Stimulated activated CD4-positive, alpha-beta T cell treated with anti-CD3 and anti-CD28 coated beads, Interleukin-2, amount 100 ng/mL, for 4 hours (primary cell): ENCODE measurements at places on chromosomes 1 and 21.

- no peak for DNase-seq
These were observed 6.5 kb downstream of the WLS start for GRCh38 chr1:68225781-68226180.

DNA sequence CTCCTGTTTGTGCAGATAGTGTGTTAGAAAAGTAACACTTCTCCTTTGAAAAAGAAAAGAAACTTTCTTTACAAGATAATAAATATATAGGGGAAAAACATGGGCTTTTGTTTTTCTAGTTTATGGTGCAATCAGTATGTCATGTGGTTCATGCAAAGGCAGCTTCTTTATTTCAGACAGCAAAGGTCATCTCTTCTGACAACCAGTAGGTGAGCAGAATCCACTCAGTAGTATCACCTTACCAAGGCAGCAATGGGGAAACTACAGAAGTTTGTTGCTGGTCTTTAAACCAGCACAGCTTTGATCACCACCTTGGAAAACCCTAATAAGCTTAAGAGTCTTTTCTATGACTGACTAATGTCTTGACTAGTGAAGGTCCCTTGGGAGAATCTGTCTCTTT is 13.0 kb upstream of the SAMSN1 start:
- no peak for DNase-seq

DNA sequence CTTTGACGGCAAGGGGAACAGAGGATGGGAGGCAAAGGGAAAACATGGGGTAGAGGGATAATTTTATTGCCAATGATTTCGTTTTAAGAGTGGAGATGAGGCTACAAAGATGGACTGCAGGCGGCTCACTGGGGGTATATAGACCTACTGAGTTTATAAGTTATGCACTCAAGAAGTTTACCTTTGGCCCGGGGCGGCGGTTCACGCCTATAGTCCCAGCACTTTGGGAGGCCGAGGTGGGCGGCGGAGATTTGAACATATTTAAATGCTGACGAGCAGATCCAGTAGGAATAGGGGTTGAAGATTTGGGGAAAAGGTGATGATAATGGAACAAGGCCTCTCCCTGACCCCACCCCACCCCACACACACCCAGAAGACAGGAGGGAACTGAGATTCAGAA is 8.1 kb upstream of the SLAMF9 start:
- DNase-seq = no peak

GRCh38 chr1:50491142-50491541 is 67.9 kb upstream of the DMRTA2 start:
- no peak for DNase-seq

- DNase-seq = no peak
These were observed 140.8 kb downstream of the PTGER3 start for GRCh38 chr1:70906800-70907199.

DNA sequence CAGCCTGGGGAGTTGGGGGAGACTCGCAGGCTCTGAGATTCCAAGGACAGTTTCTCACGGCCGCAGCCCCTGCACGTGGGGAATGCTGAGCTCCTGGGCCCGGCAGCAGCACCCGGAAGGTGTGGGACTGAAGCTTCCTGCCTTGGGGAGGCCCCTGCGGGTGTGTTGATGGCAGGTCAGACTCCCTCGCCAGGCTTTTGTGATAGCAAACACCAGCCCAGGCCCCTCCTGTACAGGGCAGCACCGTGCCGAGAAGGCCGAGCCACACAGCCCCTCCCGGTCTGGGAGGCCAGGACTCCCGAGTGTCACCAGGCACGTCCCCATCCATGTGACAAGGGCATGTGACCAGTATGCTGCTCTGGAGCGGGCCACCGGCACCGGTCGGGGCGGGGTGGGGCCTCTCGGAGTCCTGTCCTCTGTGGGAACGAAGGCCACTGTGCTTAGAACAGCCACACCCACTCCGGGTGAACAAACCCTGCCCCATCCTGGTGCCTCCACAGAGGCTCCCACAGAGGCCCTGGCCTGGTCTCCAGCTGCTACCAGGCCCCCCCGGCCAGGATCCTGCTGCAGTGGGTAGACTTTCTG is 31.1 kb upstream of the ARHGEF16 start:
- DNase-seq = no peak

DNA sequence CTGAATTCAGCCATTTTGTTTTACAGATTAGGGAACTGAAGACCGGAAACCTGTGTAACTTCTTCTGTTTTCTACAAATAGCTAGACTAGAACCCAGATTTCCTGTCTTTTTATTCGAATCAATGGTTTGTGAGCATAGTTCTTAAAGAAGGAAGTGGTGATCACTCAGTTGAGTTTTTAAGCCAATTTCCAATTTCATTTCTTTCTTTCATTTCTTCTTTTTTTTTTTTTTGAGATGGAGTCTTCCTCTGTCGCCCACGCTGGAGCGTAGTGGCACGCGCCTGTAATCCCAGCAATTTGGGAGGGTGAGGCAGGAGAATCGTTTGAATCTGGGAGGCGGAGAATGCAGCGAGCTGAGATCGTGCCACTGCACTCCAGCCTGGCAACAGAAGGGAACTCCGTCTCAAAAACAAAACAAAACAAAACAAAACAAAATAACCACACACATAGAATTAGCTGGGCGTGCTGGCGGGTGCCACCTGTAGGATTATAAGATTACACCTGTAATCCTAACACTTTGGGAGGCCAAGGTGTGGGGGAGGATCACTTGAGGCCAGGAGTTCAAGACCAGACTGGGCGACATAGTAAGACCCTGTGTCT is 3.0 kb upstream of the MDM4 start:
- DNase-seq = no peak

- peak; percentile 16 for DNase-seq
These were observed at the start of gene CYP2J2 for GRCh38 chr1:59926381-59927123. CYP2J2 (minus strand) TSS chr1:59926773; CDS start chr1:59926746, 27 bp downstream.

DNA sequence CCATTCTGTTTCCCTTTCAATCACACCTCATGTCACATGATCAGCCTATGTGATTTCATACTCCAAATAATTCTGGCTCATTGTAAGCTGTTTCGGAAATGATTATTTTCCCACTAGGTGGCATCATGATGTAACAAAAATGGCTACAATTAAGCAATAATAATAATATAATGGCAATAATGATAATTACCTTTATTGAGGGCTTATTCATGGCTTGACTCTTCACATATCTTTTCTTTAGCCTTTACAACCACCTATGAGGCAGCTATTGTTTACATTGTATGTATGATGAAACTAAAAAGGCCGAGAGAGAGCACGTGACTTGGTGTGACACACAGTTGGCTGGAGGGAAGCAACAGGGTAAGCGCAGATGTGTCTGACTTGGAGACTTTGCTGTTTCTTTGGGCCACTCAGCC is 12.5 kb upstream of the KPRP start:
- DNase-seq = no peak

DNA sequence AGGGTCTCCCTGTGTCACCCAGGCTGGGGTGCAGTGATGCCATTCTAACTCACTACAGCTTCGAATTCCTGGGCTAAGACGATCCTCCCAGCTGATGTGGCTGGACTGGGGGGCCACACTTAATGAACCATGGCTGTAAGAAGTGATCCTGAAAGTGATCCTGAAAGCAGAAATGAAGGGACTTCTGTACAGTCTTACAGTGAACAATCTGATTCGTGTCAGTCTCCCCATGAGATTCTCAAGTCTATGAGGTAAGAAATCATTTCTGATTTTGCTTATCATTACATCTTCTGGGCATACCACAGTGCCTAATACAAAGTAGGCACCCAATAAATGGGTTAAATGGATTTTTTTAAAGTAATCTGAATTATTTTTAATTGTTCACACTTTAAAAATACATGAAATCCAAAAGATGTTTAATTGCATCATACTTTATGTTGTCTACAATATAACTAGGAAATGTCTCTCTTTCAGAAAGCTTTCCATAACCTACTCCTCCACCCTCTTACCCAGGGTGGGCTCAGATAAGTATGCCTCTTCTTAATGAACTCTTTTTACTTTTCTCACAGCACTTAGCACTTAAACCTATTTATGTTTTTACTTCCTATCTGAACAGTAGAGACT is 21.5 kb downstream of the TUT4 start:
- no peak for DNase-seq

GRCh38 chr1:160179336-160179735 is 11.0 kb upstream of the CASQ1 start:
- DNase-seq = no peak

GRCh38 chr1:44660176-44660575 is 14.1 kb downstream of the TMEM53 start:
- no peak for DNase-seq
